ENCODE measurements at places on chromosomes 7 and 10.

- no peak for DNase-seq
Measured at GRCh38 chr10:112376396-112376790, 2.5 kb downstream of the ACSL5 start.

- no peak for DNase-seq
Measured at GRCh38 chr7:106692450-106693051, 31.6 kb upstream of the CCDC71L start.

DNA sequence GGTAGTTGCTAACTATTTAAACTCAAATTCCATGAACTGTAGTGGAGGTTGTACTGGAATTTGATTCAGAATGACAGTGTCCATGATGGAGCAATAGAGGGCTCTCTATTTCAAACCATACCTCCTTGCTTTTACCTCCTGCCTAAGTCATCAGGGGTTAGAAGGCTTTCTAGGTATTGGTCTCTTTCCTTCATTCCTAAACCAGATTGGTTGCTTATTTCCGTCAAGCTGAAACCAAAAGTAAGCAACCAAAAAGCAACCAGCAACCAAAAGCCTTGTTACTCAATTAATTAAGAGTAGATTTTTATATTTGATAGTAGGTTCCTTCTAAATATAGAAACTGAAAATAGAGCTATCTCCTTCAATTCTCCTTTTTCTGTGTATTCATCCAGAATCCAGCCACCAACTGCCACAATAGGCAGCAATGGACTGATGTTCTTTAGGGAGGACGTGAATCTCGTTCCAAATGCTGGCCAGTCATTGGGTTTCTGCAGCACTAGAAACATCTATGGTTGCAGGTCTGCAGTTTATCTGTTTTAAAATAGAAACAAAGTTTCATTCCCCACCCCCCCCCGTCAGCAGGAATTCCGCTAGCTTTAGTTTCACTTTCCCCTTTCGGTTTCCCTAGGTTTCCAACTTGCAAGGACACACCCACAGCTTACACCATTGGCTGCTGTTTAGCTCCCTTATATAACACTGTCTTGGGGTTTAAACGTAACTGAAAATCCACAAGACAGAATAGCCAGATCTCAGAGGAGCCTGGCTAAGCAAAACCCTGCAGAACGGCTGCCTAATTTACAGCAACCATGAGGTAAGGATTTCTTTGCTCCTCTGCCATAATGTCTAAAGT lies at the start of gene IFIT1:
TSS of gene IFIT1 (plus strand) at position 717 of the 850 bp plus-strand sequence. CDS start at position 807, 90 bp downstream.
- DNase-seq: no peak

DNA sequence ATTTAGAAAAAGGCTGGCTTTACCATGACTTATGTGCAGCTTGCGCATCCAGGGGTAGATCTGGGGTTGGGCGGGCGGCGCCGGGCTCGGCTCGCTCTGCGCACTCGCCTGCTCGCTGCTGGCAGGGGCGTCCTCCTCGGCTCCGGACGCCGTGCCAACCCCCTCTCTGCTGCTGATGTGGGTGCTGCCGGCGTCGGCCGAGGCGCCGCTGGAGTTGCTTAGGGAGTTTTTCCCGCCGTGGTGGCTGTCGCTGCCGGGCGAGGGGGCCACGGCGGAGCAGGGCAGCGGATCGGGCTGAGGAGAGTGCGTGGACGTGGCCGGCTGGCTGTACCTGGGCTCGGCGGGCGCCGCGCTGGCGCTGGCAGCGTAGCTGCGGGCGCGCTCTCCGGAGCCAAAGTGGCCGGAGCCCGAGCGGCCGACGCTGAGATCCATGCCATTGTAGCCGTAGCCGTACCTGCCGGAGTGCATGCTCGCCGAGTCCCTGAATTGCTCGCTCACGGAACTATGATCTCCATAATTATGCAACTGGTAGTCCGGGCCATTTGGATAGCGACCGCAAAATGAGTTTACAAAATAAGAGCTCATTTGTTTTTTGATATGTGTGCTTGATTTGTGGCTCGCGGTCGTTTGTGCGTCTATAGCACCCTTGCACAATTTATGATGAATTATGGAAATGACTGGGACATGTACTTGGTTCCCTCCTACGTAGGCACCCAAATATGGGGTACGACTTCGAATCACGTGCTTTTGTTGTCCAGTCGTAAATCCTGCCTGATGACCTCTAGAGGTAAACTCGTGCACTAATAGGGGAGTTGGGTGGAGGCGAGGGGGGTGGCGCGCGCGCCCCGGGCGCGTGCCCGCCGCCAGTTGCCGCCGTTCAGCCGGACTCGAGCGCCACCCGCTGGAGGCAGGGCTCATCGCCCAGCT lies at the start of gene HOXA5:
TSS of gene HOXA5 (minus strand) at position 659 of the 927 bp plus-strand sequence. CDS start at position 585, 74 bp downstream.
- DNase-seq: no peak

- no peak for DNase-seq
Measured at GRCh38 chr10:131888186-131888604, 12.6 kb upstream of the PPP2R2D start.

DNA sequence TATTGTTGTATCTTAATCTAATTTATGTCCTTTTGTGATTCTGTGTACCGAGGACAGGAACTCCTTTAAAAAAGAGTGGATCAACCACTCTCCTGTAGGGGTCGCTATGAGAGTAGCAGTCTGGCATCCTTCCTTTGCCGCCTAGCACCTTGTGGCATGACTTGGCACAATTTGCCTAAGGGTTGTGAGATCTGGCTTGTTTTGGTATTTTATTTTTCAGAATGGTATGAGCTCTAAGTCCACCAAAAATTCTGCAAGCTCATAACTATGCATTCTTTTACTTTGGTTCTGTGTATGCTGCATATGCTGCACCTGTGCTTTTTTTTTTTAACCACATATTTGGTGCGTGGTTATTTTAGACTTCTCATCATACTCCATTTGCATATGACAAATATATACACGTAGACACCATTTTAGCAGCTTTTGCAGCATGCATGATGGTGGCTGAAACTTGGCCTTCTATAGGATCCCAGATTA lies 112.8 kb downstream of the CDK14 start:
- DNase-seq: peak; percentile 14

- DNase-seq: no peak
Measured at GRCh38 chr10:43879742-43880141, 231.1 kb upstream of the ZNF32 start.

GRCh38 chr10:106242301-106242700 lies 922.2 kb downstream of the SORCS1 start:
- no peak for DNase-seq

DNA sequence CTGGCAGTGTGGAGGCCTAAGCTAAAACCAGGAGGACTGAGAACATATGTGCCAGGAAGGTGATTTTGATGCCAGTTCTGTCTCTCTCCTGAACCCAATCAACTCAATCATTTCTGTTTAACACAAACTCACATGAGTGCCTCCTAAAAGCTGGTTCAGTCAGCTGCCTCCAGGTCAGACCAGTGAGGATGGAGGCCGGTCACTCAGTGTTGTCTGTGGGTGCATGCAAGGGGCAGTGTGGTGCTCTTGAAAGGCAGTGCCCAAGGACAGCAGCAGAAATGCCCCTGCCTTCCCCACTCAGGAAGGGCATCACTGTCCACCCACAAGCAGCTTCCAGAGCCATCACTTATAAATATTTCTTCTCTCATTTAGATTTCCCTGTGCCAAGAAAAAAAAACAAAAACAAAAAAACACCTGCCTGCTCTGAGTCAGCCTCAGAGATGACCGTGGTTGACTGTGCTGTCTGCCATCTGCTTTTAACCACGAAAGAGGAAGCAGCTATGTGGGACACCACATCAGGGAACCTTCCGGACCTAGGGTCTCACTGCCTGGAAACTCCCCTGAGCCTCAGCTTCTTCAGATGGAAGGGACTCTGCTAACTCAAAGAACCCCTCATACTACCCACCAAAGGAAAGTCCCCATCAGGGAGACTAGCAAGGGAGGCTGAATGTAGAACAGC lies 39.1 kb downstream of the VOPP1 start:
- DNase-seq: no peak

DNA sequence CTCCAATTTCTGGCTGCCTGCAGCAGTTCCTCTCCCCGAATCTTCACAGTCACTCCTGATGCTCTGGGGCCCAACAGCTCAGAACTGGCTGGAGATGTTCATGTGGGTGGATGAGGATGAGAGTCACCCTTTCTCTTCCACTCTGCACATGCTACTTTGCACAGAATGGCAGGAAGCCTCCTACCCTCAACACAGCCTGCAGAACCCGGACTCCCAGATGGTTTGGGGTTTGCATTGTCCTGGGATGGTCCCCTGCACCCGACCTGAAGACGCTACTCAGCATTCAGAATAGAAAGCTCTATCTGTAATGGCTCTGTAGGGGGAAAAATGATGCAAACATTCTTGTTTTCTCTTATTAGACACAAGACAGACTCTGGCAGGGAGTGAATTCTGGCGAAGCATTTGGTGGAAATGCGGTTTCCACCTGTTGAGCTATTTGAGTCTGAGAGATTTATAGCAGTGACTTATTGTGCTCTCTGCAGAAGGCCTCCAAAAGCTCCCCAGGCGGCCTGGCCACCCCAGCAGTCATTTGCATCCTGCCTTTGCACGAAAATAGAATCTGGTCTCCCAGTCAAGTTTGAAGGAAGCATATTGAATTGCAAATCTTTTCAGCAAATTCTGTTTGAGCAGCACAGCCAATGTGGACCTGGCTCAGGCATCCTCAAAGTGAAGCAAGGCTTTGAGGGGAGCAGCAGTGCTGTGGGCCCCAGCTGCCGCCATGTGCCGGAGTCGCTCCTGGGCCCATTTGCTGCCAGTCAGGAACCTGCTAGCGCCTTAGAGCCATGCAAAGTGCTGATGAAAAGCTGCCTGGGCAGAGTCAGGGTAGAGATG lies 309.3 kb downstream of the TCERG1L start:
- DNase-seq: no peak

GRCh38 chr10:110481919-110482318 lies 15.8 kb upstream of the DUSP5 start:
- DNase-seq: no peak

DNA sequence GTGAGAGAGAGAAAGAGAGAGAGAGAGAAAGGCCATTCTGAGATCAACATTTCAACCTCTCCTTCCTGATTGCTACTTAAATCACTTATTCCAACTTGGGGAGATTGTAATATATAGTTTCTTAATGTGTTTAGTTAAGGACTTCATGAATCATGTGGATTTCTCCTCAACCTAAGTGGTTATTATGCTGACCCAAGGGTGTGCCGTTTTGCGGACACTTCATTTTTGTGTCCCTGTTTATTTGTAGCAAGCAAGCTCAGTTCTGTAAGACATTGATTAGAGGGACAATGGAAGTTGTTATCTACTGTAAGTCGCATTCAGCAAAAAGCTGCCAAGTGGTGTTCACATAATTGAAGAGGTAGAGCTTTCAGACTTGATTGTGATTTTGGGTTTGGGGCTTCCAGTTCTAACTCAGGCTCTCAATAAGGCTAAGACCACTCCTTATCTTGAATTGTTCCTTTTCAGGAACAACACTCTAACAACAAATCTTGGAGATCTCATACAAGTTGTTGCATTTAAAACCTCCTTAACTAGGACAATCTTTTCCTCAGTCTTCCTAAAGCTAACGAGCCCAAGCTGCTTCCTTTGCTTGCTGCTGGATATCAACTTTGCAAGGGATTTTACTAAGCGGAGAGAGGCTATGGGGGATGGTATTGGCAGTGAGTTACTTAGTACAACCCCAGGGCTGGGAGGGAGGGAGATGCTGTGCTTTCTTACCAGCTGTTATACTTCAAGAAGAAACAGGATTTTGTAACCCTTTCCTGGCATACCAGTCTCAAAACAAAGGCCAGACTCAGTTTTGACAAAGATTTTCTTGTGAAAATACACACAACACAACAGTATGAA lies 19.8 kb upstream of the COL1A2 start:
- DNase-seq: no peak

DNA sequence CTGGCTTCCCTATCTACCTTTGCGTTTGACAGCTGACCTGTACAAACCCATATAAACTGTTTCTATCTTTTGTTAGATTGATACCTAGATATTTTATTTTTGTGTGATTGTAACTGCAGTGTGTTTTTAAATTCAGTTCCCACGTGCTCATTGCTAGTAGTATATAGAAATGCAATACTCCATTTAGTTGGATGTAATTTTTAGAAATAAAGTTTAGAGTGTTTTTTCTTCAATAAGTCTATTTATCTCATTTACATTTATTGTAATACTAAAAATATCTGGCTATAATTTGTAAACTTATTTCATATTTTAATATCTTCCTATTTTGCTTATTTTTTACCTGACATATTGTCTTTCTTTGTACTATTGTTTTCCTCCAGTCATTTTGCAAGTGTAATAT lies 329.7 kb upstream of the ADARB2 start:
- DNase-seq: no peak

GRCh38 chr7:1662101-1662500 lies 8.0 kb upstream of the ELFN1 start:
- DNase-seq: no peak

- DNase-seq: no peak
Measured at GRCh38 chr10:47410271-47410670, 26.2 kb upstream of the ZNF488 start.

GRCh38 chr7:14196555-14196954 lies 207.1 kb upstream of the ETV1 start:
- no peak for DNase-seq

- no peak for DNase-seq
Measured at GRCh38 chr10:132539894-132540293, 2.3 kb downstream of the INPP5A start.

- DNase-seq: no peak
Measured at GRCh38 chr7:148014001-148014400, 576.6 kb upstream of the C7orf33 start.

DNA sequence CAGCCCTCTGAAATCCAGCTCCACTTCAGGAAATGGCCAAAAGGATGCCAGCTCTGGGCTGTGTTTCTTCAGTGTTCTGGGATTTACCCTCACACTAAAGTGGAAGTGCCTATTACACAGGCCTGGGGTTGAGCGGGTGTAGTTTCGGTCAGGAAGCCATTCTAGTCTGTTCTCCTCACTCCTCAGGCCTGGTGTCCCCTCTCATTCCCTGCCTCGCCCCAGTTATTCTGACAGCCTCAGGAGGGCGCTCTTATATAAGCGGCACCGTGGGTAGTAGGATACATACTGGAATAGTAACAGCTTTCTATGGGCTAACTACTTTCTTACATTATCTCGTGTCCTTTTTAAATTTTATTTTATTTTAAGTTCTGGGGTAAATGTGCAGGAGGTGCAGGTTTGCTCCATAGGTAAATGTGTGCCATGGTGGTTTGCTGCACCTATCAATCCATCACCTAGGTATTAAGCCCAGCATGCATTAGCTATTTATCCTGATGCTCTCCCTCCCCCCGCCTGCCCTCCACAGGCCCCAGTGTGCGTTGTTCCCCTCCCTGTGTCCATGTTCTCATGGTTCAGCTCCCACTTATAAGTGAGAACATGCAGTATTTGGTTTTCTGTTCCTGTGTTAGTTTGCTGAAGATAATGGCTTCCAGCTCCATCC lies 12.2 kb upstream of the LGI1 start:
- DNase-seq: peak; percentile 43

DNA sequence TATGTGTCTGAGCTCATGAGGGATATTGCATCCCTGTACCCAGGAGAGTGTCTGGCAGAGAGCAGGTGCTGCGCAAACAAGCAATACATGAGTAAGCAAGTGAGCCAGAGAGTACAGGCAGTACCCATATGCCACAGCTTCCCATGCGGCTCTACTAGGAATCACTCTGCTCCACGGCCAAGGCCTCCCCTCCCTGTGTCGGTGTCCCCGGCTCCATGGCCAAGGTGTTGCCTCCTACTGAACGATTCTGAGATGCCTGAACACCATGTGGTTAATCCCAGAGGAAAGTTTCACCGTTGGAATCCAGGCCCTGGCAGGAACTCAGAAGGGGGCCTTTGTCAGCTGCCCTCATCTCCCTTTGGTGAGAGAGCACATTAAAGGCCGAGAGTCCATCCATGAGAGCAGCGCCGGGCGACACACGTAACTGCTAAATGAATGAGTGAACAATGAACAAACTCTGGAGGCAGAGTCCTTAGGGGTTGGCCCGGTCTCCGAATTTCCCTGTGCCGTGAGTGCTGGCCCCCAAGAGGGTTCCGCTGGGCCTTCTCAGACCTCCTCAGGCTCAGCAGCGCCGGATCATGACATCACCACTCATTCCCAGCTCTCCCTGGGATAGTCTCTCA lies 136.0 kb upstream of the FAM20C start:
- DNase-seq: no peak

All from D721Med (cell line).